ENCODE measurements at places on chromosomes 6 and 20.

GRCh38 chr6:167683028-167683862 lies 143.5 kb upstream of the AFDN start:
- DNase-seq, result no peak

DNA sequence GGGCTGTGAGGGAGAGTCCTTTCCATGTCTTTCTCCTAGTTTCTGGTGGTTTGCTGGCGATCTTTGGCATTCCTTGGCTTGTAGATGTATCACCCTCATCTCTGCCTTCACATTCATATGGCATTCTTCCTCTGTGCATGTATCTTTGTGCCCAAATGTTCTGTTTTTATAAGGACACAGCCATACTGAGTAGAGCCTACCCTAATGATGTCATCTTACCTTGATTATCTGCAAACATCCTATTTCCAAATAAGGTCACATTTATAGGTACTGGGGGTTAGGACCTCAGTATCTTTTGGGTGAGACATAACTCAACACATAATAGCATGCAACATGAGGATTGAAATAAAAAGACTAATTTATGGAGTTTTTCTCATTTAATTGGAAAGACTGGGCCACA lies 5.5 kb downstream of the SH3BGRL2 start:
- no peak for DNase-seq

DNA sequence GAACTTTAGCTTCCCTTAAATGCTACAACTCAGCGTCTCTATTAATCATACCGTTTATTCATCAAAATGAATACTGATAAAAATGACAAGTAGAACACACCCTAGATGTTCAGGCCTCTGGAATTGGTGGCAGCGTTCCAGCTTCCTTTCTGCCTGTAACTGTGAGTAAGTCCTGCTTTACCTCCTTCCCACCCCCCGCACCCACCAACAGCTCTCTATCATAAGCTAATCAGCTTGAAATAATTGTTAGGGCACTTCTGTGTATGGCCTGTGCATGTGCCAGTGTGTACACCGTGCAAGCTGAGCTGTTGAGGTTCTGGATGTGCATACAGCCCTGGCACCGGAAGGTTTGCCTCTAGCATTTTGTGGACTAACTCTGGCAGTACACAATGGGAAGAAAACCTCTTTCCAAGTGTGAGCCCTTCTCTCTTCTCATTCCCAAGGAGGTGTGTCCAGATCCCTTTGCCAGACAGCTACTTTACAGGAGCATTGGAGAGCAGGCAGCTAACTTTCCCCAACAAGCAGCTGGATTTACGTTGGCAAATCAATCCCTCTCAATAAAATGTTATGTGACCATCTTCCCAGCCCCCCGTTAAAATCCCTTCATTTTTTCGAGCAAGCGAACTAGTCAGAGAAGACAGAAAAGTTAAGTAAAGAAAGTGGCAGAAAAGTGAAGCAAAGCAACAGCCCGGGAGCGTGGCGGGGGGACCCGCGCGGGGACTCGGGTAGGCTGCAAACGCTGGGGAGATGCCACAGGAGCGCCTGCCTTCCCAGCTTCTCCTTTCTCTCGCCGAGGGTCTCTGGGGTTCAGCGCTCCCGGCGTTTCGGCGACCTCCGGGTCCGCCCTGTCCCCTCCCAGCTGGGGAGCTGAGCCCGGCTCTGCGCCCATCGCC lies 803 bp upstream of the ADGRG6 start:
- DNase-seq, result peak; percentile 31

- no peak for DNase-seq
Observed at GRCh38 chr20:4918473-4918872, 82.8 kb downstream of the SLC23A2 start.

GRCh38 chr20:34190679-34191090 lies 50.5 kb upstream of the ASIP start:
- DNase-seq, result peak; percentile 92

- peak; percentile 19 for DNase-seq
Observed at GRCh38 chr6:139251045-139251690, 40.6 kb downstream of the TXLNB start.

- DNase-seq, result no peak
Observed at GRCh38 chr20:2065099-2065498, 36.5 kb upstream of the STK35 start.

GRCh38 chr6:64520050-64520449 lies 884.4 kb downstream of the PHF3 start:
- DNase-seq, result peak; percentile 74

- DNase-seq, result no peak
Observed at GRCh38 chr20:24567508-24567907, 98.1 kb downstream of the SYNDIG1 start.

GRCh38 chr20:64228751-64229506 lies 26.6 kb upstream of the PCMTD2 start:
- no peak for DNase-seq

Measured in GM03348 (cell line).